ENCODE measurements at places on chromosomes 12 and 14. TPM values are rescaled to one million over a fixed set of nuclear protein-coding genes. Genes with fewer than 3 reads are reported as not detected.

Gene RNFT2
- 8.3 TPM for total RNA-seq

Gene INHBC
- total RNA-seq, result 0.14 TPM

Gene RPGRIP1
- 0.35 TPM for total RNA-seq

Gene KRT8
- total RNA-seq, result 4.2 TPM

Gene MYO1H
- not detected for total RNA-seq

Gene TSPAN19
- total RNA-seq, result not detected

Gene BICDL1
- total RNA-seq, result 121 TPM

Gene CSRP2
- 0.73 TPM for total RNA-seq

Gene LRRC43
- not detected for total RNA-seq

Gene HHIPL1
- not detected for total RNA-seq

Gene POTEM
- not detected for total RNA-seq

Gene CFAP54
- 0.24 TPM for total RNA-seq

Gene NR1H4
- total RNA-seq, result not detected

Gene TAS2R31
- 0.98 TPM for total RNA-seq

Gene SRGAP1
- total RNA-seq, result 0.33 TPM

Gene KRT83
- total RNA-seq, result not detected

Gene ZCCHC8
- 27.2 TPM for total RNA-seq

Gene CDC42BPB
- total RNA-seq, result 6.6 TPM

Gene SLC17A8
- total RNA-seq, result not detected

Gene ENDOU
- not detected for total RNA-seq

Gene EML5
- total RNA-seq, result 4.0 TPM

Gene MMP14
- total RNA-seq, result 0.76 TPM

Gene ASCL1
- not detected for total RNA-seq
